ENCODE measurements at places on chromosomes 1 and 21.

GRCh38 chr21:15748586-15748985 lies 18.8 kb downstream of the USP25 start:
- no peak for DNase-seq

DNA sequence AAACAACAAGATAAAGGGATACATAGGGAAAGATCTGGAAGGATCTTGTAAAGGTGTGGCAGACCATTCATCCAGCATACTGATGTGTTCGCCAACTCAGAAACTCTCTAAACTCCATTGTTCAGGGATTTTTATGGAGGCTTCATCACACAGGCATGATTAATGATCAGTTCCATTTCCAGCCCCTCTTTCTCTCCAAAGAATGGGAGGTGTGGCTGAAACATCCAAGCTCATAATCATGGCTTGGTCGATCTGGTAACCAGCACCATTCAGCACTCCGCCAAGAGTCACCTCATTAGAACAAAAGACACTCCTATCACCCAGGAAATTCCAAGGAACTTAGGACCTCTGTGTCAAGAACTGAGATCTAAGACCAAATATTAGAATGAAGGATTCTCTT lies 180.6 kb upstream of the RNPC3 start:
- no peak for DNase-seq

DNA sequence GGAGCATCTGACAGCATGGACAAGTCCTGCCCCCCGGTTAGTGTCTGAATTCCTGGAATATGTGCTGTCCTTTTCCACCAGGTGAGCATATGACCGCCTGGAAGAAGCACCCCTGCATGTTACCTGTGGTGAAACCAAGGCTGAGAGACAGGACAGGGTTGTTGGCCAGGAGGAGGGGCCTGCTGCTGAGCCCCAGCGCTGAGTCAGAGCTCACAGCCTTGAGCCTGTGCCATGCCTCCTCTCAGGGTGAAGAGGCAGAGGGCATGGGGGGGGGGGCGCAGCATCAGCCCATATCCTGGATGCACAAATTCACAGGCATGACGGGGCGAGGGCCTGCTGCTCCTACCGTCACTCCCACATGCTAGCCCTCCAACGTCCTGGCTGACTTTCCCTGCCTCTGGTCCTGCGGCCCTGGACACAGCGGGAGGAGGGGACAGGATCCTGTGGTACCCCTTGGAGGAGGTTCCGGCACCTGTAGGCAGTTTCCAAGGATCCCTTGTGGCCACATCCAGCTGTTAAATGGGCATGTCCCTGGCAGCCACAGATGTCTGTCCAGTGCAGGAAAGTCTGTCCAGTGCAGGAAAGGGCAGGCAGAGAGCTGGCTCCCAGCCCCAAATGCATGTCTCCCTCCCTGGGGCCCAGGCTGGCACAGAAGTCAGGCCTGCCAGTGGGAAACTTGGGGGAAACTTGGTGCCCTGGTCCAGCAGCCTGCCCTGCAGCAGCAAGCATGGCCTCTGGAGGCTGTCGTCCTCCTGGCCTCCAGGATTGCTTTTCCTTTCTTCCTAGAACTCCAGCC lies 23.9 kb downstream of the TTC34 start:
- no peak for DNase-seq

DNA sequence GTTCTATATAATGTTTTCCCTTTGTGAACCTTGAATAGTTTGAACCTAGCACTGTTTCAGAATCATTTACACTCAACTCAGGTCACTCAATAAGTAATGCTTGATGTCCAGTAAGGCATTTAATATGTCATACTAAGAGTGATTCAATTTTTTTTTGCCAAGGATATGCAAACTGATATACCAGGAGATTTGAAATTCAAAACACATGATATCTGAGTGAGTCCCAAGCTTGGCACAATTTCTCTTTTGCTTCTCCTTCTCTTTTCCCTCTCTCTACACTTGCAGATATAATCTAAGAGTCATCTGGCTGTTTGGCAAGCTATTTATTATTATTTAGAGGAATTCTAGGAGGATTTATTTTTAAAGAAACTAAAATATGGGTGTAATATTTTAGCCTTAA lies 61.6 kb upstream of the SPAG17 start:
- no peak for DNase-seq

- DNase-seq, result no peak
These were observed 111.7 kb downstream of the DISP1 start for GRCh38 chr1:222926566-222926965.

GRCh38 chr1:102872526-102872925 lies 235.8 kb downstream of the COL11A1 start:
- DNase-seq, result no peak

- peak; percentile 72 for DNase-seq
These were observed 47.1 kb downstream of the TCP10L start for GRCh38 chr21:32538147-32538792.

- DNase-seq, result no peak
These were observed 17.4 kb downstream of the PTTG1IP start for GRCh38 chr21:44856131-44856530.

DNA sequence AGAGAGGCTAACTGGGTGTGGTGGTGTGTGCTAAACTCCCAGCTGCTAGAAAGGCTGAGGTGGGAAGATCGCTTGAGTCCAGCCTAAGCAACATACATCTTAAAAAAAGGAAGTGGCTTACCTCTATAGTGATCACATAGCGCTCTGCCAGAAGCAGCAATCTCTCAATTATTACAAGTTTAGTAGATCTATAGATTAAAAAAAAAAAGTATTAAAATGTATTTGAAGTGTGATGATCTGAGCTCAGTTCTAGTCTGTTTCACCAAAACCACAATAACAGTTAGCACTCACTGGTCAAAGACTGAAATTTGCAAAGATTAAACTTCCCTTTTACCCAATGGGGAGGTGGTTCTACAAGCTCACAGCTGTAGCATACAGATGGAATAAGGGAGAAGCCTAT lies 76.3 kb downstream of the USP24 start:
- DNase-seq, result peak; percentile 67
